ENCODE measurements at places on chromosomes 4 and X. TPM values are rescaled to one million over a fixed set of nuclear protein-coding genes. Genes with fewer than 3 reads are reported as not detected.

Gene ELF4
- total RNA-seq = 22.8 TPM

DNA sequence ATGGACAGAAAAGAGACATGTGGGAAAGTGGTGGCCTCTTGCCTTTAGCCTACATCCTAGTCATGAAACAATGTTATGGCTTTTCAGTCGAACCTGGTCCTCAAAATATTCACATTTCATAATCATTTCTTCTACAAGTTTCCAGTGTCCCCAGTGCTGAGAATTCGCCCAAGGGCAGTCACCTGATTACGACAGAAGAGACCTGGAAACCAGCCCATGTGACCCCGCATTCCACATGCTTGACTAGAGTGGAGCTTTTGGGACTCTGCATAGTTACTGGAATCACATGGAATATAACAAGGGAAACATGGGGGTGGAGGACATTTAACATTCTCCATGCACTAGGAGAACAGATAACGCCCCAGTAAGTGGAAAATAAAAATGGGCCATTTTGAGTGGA lies 100.1 kb downstream of the PPARGC1A start:
- DNase-seq = peak; percentile 0

- no peak for DNase-seq
These were observed 26.2 kb downstream of the JADE1 start for GRCh38 chr4:128835498-128836222.

- DNase-seq = no peak
These were observed 40.7 kb downstream of the CDS1 start for GRCh38 chr4:84623661-84624060.

DNA sequence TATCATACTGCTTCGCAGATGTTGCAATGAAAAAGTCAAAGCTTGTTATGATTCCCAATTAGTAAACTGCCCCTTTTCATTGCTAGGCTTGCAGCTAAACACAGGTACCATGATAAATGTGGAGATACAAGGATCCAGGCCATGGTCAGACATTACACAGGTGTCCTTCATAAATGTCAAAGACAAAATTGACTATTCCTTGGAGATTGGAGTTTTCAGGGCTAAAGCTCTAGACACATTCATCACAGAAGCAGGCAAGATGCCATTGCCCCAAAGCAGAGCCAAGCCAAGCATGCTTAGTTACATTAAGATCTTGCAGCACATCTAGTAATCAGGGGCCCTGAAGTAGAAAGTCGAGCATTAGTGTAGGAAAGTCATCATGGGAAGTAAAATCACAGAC lies 111.3 kb upstream of the INTU start:
- DNase-seq = no peak

All from HFFc6 (cell line).